Hindlimb muscle (tissue), 1 donor: ENCODE measurements at places on chromosomes 7 and 10. TPM values are rescaled to one million over a fixed set of nuclear protein-coding genes. Genes with fewer than 3 reads are reported as not detected.

GRCh38 chr10:79090134-79090803 is 21.5 kb downstream of the ZMIZ1 start:
- no peak for DNase-seq

- DNase-seq: no peak
Observed at GRCh38 chr10:48613016-48613415, 8.1 kb upstream of the ARHGAP22 start.

HMX3 gene
- polyA plus RNA-seq: not detected

MRLN gene
- polyA plus RNA-seq: 172 TPM

CPA4 gene
- polyA plus RNA-seq: 1.9 TPM

DNA sequence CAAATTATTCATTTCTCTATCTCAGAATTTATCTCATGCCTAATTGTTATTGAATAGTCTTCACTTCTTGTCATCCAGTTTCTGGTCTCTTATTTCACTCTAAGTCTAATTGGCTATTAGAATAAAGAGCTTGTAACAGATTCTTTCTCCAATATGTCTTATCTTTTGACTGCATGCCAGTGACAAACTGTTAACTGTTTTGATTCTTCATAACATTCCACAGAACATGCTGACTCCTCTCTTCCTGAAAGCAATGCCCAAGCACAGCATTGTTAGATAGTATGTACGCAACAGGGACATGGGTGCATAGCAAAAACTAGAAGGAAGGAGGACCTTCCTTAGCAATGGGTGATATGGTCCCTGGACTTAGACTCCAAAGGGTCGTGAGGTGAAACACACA is 65.4 kb downstream of the TRUB1 start:
- no peak for DNase-seq

- no peak for DNase-seq
Observed at GRCh38 chr7:50508471-50508943, 56.7 kb downstream of the DDC start.

DNA sequence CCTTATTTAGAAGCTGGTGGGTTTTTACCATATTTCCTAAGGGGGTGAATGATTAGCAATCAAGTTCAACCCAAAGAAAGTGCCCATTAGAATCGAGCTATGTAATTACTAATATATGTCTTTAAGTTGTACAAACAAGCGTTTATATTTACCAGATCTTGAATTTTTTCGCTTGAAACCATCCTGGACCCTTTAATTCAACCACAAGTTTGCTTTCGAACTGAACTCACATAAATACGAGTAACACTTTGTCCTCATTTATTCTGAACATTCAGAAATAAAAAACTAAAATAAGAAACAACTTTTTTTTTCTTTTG is 1.5 kb downstream of the SRI start:
- DNase-seq: no peak

LRRC18 gene
- polyA plus RNA-seq: 0.12 TPM

DNA sequence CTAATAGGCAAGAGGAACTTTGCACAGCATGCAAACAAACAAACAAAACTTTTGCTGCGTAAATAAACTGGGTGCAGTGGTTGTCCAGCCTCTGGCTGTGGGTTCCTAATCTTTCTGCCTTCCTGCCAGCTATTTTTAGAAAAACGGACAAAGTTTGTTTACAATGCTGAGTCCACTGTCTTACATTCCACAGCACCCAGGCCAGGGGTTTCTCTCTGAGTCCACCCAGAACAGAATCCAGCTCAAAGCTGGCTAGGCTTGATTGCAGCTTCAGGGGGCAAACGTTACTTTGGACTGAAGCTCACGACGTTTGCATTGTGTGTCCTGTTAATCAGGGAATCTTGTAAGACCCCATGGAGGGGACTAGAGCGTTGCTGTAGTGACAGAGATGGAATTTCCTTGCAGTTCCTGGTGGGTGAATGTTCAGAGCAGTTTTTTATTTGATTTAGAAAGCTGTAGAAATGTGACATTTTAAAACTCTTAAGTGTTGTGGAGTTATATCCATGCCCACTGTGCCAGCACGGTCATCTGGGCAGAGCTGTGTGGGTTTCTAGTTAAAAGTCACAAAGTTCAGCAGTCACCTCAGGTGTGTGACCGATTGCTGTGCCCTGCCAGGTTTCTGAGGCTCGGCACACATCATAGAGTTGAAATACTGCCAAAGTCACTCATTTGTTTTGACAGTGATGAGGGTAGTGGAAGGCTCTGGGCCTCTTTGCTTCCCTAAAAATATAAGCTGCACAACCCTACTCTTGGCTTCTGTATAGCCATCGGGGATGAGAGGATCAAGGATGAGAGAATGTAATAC is 247.0 kb downstream of the STK31 start:
- no peak for DNase-seq

- DNase-seq: no peak
Observed at GRCh38 chr7:90858546-90858945, 262.4 kb downstream of the CDK14 start.

GRCh38 chr10:127470911-127471310 is 78.2 kb upstream of the NPS start:
- no peak for DNase-seq

DNA sequence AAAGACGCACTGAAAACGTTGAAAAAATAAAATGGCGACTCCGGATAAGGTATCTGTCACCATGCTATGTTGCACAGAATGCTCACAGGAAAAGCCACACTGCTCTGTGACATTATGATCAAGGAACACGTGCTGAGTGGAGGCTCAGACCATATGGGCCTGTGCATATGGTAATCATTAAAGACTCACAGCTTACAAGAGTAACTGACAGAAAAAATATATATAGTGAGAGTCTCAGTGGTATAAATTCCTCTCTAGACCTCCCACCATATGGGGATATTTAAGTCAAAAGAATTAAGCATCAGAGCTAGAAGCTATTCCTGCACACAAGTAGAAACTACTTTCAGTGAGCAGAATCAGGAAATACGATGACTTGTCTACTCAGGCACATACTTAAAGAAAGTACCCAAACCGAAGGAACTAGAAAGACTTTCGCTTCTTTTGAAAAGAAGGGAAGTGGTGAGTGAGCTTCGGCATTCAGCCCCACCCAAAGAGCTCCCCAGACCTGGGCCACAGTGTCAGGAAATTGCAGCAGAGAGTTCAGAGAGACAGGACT is 65.1 kb upstream of the MPP7 start:
- DNase-seq: no peak

DNA sequence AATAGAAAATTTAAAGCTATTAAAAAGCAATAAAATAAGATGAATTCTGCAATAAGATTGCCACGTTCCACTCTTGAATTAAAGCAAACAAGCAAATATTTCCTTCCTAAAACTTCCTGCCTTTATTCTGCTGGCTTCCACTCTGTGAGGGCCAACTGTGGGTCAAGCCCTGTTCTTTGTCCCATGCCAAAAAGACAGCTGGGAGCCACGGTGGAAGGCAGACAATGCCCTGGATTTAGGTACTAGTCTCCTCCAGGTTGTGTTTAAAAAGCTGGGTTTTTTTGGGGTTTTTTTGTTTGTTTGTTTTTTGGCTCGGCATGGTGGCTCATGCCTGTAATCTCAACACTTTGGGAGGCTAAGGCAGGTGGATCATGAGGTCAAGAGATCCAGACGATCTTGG is 39.1 kb downstream of the LRRTM3 start:
- no peak for DNase-seq

PTPN20 gene
- polyA plus RNA-seq: 1.2 TPM

AZGP1 gene
- 1.2 TPM for polyA plus RNA-seq

DNA sequence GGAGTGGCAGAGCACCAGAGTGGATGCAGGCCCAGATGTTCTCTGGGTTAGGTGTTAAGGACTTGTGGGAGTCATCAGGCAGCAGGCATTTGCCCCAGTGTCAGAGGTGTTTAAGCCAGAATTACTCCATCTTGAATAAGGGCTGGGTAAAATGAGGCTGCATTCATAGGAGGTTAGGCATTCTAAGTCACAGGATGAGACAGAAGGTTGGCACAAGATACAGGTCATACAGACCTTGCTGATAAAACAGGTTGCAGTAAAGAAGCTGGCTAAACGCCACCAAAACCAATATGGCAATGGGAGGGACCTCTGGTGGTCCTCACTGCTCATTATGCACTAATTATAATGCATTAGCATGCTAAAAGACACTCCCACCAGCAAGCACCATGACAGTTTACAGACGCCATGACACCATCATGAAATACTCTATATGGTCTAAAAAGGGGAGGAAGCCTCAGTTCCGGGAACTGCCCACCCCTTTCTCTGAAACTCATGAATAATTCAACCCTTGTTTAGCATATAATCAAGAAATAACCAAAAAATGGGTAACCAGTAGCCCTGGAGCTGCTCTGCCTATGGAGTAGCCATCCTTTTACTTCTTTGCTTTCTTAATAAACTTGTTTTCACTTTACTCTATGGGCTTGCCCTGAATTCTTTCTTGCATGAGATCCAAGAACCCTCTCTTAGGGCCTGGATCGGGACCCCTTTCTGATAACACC is 882 bp upstream of the LRRC61 start:
- DNase-seq: no peak

GRCh38 chr10:88427024-88427423 is 156.1 kb downstream of the RNLS start:
- DNase-seq: no peak

DNA sequence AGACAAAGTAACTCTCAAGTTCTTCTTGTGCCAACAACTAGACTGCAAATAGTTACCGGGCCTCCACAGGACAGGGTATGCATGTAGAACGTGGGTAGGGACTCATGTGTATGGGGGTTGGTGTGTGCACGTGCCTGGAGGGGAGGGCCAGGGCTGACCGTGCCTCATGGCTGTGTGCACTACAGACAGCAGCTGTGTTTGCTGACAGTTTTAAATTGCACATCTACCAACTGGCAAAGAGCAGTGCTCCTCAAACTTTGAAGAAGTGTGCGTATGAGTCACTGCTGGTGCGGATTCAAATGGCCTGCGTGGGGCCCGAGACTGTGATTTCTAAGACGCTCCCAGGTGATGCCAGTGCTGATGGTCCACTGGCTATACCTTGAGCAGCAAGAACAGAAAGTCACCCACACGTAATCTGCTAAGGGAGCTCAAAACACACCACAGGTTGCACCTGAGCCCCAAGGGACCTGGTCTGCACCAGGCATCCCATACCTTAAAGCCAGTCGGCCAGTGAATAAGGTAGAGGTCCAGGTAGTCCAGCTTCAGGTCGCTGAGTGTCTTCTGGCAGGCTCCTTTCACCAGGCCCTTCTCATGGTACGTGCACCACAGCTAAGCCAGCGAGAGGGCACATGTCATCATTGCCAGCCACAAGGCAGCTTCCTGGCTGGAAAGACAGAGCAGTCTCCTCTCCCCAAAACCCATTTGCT is 8.5 kb downstream of the AKR1B1 start:
- DNase-seq: no peak

DNA sequence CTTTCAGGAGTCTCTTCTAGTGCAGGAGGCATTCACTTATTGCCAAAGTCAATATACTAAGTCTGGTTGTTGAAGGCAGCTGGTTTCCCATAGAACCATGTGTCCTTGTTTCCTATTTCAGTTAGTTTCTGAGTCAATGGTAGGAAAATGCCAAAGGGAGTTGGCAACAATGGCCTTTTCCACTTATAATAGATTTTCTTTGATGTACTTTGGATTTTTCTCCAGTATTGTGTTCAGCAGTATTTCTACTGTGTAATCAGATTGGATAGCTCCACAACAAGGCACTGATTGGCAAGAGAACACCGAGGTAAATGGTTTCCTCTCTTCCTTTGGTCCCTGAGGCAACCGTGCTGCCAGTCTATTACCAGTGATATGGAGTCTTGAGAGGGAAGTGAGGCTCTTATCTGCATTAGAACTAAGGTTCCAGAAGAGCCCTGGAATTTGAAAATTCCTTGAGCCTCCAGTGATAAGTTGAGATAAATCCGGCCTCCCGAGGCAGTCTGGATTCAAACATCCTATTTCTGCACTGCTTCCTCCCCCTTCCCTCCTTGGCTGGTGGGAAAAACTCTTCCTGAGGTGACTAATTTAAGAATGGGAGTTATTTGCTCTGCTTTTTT is 7.9 kb upstream of the SEPTIN7 start:
- no peak for DNase-seq

DNA sequence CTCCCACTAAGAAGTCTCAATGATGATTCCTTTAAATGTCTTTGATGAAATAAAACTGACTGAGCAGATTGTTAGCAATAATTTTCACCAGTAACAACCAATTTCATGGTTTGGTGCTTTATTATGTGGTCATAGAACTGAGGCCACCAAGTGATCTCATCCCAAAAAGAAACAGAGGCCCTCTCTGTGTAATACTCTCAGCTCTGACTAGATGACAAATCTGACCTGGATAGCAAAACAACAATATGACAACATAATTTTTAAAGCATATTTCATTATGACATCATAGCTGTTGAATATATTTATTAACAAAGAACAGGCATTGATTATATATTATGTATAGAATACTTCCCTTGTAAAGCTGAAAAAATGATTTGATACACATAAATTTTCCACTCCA is 5.9 kb downstream of the SEMA3E start:
- no peak for DNase-seq
